OCI-M1 (cell line): ENCODE measurements at places on chromosomes 6 and 20.

DNA sequence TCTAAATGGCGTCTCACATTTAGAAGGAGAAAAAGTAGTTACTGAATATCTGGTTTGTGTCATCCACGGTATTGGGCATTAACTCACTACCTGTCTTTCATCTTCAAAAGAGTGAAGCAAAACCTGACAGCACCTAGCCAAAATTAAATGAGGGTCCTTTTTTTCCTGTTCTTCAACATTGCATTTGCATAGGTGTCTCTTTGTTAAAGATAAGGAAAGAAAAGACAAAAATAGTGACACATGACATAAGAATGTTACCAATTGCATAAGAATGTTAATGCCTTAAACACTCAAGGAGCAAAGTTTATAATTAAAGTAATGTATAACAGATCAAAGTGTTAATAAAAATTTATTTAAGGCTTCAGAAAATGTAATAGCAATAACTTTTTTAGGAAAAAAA, 61.4 kb upstream of the MANEA start:
- no peak for DNase-seq

DNA sequence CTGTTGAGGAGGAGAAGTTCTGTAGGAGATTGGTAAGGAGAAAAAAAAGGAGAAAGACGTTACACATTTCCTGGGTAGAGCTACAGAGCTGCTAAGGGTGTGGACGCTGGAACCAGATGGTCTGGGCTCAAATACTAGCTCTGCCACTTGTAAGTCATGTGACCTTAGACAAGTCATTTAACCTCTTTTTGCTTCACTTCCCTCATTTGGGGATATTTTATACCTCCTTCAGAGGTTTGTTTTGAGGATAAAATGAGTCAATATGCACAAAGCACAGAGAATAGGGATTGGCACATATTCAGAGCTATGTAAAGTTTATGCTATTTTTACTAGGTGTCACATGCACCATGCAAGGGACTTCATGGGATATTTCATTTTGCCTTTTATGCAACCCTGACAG, 708.8 kb downstream of the DHX35 start:
- peak; percentile 5 for DNase-seq

- no peak for DNase-seq
These were observed 226.2 kb downstream of the TTLL2 start for GRCh38 chr6:167550941-167551627.

DNA sequence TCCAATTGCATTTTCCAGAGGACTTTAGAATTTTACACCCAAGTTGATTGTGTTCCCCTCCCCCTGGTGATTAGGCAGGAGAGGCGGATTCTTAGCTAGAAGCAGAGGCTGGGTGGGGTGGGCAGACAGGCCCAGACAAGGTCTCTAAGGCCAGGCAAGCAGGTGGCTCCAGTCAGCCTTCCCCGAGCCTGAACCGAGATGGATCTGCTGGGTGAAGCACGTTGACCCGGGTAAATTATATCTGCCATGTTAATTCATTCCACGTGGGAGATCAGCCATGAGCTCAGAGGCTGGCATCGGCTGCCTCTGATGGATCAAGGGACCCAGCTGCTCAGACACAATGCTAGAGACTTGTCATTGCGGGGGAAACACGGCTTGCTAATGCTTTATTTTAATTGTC, 159.5 kb upstream of the MAFB start:
- no peak for DNase-seq

- DNase-seq = no peak
These were observed 550.3 kb upstream of the JARID2 start for GRCh38 chr6:14695579-14695978.

- no peak for DNase-seq
These were observed 31.7 kb upstream of the ME1 start for GRCh38 chr6:83462524-83462923.

GRCh38 chr6:105135907-105136430, 43.8 kb downstream of the POPDC3 start:
- no peak for DNase-seq

DNA sequence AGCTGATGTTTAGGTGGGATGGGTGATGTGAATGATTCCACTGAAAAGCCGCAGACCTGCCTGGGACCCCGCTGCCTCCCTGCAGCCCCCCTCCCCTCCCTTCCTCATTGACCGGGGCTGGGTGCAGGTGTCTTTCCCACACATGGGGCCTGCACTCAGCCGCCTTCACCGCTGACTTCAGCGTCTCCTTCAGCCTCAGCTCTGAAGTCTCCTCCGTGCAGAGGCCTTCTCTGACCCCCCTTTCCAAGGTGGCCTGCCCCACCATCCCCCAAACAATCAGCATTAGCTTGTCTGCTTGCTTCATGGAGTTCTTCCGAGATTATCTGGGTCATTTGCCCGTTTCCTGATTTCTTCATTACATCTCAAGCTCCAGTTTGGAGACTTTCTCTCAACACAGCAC, 140.7 kb downstream of the SMOC2 start:
- DNase-seq = no peak

GRCh38 chr6:170516783-170517616, 36.1 kb downstream of the PSMB1 start:
- peak; percentile 73 for DNase-seq

DNA sequence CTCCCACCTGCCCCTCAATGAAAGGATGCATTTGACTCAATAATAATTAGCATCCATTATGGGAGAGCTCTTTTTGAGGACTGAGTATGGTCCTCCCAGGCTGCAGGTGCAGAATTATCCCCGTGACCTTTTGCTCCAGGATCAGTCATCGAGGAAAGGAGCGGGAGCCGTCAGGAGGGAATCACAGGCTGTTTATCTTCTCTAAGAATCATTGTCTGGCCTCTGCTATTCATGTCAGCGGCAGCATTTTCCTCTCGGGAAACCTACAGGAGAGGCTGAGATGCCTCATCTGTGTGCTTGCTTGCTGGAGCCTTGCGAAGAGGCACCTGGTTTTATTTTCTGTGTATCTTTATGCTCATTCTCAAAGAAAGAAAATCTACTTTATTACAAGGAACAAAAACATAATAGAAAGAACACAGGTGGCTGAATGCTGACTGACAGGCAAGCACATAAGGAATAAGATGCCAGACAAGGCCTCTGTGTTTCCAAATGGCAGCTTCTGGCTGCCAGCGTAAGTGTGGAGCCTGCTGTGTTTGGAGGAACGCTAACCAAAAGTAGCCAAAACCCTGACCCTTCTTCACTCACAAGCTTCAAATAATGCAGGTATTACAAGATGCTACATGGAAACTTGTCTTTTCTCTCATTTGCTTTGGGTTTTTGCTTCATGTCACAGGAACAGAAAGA, 539.1 kb upstream of the MARCKS start:
- no peak for DNase-seq

- DNase-seq = no peak
These were observed 122.8 kb upstream of the BEND3 start for GRCh38 chr6:107237992-107238660.

- no peak for DNase-seq
These were observed 314.9 kb upstream of the ECI2 start for GRCh38 chr6:4450237-4450636.

GRCh38 chr6:169246445-169246844, 7.2 kb downstream of the THBS2 start:
- no peak for DNase-seq

DNA sequence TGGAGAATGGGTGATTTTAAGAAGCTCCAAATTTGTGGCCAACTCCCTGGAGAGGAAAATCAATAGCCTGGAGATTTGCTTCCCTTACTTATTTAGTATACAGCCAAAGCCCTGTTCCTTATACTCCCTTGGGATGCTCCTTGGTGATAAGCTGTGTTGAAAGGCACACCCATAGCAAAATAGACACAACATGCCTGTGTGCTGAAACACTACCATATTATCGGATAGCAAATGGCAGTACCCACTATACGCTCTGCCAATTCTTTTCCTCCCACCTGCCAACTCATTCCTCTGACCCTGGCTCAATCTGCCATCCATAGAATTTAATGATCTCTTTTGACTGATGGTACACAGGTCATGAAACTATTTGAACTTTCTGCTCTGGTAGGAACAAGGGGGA, 98.2 kb downstream of the CLIC5 start:
- DNase-seq = no peak

- no peak for DNase-seq
These were observed 61.2 kb upstream of the SGK1 start for GRCh38 chr6:134379076-134379475.

GRCh38 chr20:51703400-51704287, 64.5 kb downstream of the ATP9A start:
- no peak for DNase-seq

GRCh38 chr6:102154176-102154575, 760.7 kb downstream of the GRIK2 start:
- no peak for DNase-seq

DNA sequence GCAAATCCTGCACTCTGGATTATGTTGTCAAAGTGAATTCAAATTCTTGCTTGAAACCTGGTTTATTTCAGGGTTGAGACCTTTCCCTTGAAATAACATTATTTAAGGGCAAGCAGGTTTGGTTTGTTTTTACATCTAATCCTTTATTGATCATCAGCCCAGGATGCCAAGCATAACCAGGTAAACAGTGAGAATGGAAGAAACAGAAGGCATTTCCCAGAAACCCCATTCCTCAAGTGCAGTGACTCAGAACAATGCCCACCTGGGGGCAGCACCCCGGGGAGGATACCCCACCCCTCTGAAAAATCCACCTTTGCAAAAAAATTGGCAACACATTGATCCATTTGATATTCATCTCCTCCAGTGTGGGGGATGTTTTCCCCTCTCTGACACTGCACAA, 32.5 kb downstream of the POFUT1 start:
- DNase-seq = no peak

DNA sequence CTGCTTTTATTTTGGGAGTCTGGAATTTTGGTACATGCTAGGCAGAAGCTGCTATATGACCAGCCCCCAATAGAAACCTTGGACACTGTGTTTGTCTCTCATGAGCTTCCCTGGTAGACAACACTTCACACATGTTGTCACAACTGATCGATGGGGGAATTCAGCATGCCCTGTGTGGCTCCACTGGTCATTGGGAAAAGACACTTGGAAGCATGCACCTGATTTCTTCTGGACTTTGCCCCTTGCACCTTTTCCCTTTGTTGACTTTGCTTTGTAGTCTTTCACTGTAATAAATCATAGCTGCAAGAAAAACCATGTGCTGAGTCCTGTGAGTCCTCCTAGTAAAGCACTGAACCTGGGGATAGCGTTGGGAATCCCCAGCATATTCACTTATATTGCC, 7.9 kb upstream of the WFDC10A start:
- DNase-seq = no peak

DNA sequence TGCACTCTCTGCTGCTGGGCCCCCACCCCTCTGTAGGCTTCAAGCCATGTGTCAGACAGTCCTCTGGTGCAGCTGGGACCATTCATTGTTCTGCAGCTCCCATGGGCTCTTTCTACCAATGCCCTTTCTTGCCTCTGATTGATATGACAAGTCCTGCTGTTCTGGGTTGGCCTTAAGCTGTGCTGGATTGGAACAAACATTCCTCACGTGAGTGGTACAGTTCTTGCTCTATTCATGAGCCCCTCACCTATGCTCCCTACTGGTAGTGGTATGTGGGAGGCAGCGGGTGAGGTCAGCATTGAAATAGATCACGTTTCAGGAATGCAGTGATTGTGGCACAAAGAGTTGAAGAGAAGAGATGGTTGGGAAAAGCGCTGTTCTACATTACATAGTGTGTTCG, 48.8 kb upstream of the RALY start:
- DNase-seq = no peak

DNA sequence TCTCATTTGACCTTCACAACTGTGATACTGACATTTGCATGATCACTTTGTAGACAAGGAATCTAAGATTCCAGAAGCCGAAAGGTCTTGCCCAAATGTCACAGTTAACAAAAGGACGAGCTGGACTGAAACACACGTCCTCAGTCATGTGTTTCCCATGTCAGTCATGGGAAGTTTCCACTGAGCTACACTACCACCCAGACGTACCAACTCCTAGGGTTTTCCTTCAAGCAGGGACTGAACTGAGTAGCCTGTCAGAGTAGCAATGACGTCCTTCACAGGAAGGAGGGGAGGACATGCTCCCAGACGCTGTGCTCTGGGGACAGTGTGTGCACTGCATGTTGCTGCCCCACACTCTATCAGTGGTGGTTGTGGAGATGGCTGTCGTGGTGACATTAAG, 215.8 kb upstream of the SMLR1 start:
- no peak for DNase-seq

DNA sequence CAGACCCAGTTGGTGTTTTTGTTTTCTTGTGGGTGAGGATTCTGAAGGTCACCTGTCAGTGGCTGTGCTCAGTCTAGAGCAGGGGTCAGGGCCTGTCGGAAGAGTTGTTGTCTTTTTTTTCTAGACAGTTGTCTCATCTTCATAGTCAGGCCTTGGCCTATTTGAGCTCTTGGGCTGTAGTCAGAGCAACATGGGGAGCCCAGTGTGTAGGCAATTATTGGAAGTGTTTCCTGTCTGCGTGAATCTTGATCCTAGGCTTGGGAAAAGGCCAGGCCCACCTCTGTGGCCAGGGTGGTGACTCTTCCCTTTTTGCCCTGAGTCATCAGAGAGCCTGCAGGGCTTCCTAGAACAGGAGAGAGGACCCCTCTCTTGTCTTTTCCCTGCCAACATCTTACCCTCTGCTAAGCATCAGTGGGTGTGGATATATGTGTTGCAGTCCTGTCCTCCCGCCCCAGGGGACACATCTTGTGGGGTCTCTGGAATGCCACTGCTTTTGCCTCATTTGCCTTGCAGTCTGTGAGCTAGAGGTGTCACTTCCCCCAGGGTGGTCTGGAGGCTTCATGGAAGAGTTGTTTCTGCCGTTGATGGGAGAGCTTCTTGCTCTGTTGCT, 11.4 kb downstream of the TJAP1 start:
- DNase-seq = no peak

DNA sequence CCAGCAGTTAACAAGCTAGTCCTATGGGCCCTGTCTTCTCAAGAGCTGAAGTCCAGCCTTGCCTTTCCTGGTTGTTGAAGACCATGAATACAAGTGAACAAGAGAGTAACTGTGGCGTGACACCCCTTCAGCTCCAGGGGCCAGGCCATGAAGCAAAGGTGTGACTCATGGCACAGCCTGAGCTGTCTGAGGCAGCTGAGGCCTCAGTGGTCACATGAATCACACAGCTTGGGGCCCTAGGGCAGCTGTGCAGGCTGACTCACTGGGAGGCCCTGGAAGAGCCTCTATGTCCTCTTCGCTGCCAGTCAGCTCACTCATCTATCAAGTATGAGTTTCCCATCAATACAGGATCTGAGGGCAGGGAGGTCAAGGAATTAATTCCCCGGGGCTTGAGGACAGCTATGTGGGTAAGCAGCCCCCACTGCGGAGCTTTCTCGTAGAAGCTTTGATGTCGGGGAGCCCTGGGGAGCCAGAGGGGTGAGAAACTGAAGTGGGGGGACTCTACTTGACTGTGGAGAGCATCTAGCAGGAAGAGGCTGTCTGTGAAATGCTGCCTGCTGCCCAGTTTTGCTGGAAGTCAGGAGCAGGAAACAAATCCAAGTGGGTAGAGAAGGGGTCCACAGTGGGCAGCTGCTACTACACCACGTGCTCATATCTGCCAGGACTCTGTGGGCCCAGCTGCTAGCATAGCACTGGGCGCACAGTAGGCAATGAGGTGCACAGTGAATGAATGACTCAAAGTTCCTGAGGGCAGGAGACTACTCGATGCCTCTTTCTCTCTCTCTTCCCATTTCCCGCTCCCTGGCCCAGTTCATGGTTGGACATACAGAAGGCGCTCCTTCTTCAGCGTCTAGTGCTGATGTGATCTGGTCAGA, 13.7 kb upstream of the FAM83C start:
- DNase-seq = peak; percentile 49

- no peak for DNase-seq
These were observed 63.1 kb downstream of the ATXN1 start for GRCh38 chr6:16698162-16698533.

GRCh38 chr20:36833275-36834020, 42.5 kb upstream of the TLDC2 start:
- DNase-seq = no peak

GRCh38 chr20:51272401-51272800, 249.5 kb upstream of the KCNG1 start:
- no peak for DNase-seq
